Left ventricle myocardium superior (tissue), 1 donor: ENCODE measurements at places on chromosomes 2 and 18. TPM values are rescaled to one million over a fixed set of nuclear protein-coding genes. Genes with fewer than 3 reads are reported as not detected.
A peak's percentile ranks its signal among the peaks of the same experiment; 100 is the strongest.

DNA sequence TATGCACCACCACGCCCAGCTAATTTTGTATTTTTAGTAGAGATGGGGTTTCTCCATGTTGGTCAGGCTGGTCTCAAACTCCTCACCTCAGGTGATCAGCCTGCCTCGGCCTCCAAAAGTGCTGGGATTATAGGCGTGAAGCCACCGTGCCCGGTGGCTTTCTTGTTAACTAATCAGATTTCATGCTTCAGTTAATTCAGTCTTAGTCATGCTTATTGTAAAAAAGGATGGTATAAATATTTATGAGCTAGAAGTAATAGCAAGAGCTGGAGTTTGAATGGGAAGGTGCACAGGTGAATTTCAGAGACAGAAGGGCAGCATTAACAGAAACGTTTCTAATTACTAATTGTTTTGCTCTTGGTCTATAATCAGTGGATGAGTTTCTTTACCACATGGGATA lies 10.3 kb downstream of the GEMIN6 start:
- no peak for DNase-seq

- DNase-seq, result no peak
These were observed 68.7 kb downstream of the ASB1 start for GRCh38 chr2:238495422-238495821.

GRCh38 chr2:71510196-71510807 lies 56.9 kb downstream of the DYSF start:
- peak; percentile 79 for DNase-seq

The LBH gene
- total RNA-seq, result 129 TPM

The TMEM37 gene
- 2.9 TPM for total RNA-seq

GRCh38 chr18:63216516-63217311 lies 102.9 kb downstream of the BCL2 start:
- no peak for DNase-seq

- peak; percentile 63 for DNase-seq
These were observed 3.0 kb downstream of the ZNF516 start for GRCh38 chr18:76491776-76492668.

The PGAP1 gene
- 6.5 TPM for total RNA-seq

DNA sequence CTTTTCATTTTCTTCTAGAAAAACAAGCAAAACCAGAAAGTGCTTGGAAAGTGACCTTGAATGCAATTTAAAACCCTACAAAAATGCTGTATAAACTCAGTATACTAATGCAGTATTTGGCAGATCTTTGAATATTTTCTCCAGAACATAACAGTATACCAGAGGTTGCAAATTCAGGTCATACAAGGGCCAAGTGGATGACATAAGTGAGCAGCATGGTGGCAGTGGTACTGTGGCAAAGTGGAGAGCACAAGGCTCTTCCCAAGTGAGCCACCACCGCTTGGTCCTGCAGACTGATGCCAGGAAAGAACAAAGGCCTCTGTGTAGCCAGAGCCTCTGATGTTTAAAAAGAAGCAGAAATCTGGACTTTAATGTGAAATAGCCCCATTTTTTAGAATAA lies 33.1 kb downstream of the METTL4 start:
- no peak for DNase-seq

The EN1 gene
- total RNA-seq, result not detected

GRCh38 chr2:201151127-201151981 lies 31.6 kb upstream of the CASP10 start:
- DNase-seq, result no peak

- no peak for DNase-seq
These were observed 418.5 kb upstream of the MAP2 start for GRCh38 chr2:209005371-209005770.

GRCh38 chr2:179165356-179166000 lies 99.2 kb downstream of the SESTD1 start:
- DNase-seq, result no peak

The IL37 gene
- total RNA-seq, result not detected

The RAB6C gene
- 0.25 TPM for total RNA-seq

- DNase-seq, result no peak
These were observed 2.5 kb upstream of the SH3RF3 start for GRCh38 chr2:109126501-109126860.

DNA sequence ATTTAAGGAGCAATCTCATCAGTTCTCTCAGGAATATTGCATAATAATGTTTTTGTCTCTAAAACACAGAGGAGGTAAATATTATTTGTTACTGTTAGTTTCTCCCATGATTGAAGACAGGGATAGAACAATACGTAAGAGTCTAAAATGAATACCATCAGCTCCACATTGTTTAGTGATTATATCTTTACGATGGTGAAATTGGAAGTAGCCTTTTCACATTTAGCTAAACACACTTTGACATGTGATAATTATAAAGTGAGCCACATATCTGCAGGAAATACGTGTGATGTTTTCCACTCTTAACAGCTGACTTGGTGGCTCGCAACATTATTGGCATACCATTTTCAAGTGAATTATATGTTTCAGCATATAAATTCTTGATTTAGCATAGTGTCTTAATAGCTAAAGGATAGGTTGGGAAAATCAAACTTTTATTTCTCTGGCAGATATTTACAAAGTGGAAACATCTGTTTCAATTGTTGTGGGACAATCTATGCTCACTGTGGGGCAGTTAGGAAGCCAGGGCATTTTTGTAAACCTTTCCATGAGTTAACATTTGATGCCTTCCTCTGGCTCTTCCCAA lies 208.1 kb upstream of the RASGRP3 start:
- no peak for DNase-seq

- no peak for DNase-seq
These were observed 54.6 kb downstream of the QPCT start for GRCh38 chr2:37398990-37399389.

- DNase-seq, result no peak
These were observed 950.7 kb upstream of the FAM98A start for GRCh38 chr2:34549710-34550345.

DNA sequence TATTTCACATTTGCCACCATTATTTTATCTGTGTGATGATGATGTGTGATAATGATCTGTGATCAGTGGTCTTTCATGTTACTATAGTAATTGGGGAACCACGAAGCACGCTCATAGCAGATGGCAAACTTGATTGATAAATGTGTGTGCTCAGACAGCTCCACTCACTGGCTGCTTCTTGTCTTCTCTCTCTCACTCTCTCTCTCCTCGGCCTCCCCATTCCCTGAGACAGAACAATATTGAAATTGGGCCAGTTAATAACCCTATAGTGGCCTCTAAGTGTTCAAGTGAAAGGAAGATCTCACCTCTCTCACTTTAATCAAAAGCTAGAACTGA lies 60.7 kb upstream of the RAPGEF4 start:
- no peak for DNase-seq

The COA5 gene
- 28.2 TPM for total RNA-seq

The MOGAT1 gene
- total RNA-seq, result 0.25 TPM

The PLGLB1 gene
- 2.7 TPM for total RNA-seq

GRCh38 chr2:75637568-75637967 lies 9.0 kb upstream of the MRPL19 start:
- no peak for DNase-seq

GRCh38 chr18:57333940-57334339 lies 18.4 kb upstream of the ST8SIA3 start:
- no peak for DNase-seq

- no peak for DNase-seq
These were observed 81.4 kb upstream of the CABLES1 start for GRCh38 chr18:23053776-23054457.

DNA sequence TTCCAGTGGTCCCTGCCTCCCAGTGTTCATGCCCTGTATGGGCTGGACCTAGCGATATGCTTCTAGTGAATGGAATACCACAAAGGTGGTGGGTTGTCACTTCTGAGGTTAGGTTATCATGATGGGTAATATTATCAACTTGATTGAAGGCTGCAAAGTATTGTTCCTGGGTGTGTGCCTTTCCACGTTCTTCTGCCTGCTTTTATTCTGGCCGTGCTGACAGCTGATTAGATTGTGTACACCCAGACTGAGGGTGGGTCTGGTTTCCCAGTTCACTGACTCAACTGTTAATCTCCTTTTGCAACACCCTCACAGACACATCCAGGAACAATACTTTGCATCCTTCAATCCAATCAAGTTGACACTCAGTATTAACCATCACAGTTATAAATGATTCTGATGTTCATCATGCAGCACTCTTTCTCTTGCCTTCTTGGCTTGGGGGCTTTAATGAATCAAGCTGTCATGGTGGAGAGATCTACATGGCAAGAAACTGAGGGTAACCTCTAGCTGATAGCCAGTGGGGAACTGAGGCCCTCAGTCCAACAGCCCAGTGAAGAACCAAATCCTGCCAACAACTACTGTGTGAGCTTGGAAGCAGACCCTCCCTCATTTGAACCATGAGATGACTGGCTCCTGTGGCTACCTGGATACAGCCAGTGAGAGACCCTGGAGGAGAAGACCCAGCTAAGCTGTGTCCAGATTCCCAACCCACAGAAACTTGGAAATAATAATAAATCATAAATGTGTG lies 63.0 kb upstream of the CELF4 start:
- DNase-seq, result no peak
